Trophoblast cell (in vitro differentiated cells and primary cell): ENCODE measurements at places on chromosomes 1 and 21.

DNA sequence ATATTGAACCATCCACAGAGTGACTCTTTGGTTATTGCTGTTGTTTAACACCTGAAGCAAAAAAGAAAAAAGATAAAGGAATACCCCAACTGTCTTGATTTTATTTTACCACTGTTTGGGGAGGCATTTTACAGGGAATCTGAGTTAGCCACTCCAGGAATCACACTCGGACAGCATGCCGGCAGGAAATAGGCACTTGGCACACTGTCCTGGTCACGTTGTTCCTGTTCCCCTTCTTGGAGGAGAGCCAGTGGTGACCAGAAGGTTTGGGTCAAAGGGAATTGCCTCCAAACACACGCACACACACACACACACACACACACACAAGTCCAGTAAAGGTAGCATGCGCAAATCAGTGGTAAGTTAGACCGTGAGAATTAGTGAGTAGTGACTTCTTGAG, 13.8 kb downstream of the RGS4 start:
- DNase-seq: no peak
- no peaks in the 10 kb centered on the region for H3K36me3 ChIP-seq
- no peak overlapping the region for H3K27ac ChIP-seq
- no peaks in the 10 kb centered on the region for H3K4me1 ChIP-seq
- H3K4me3 ChIP-seq: no peak overlapping the region

DNA sequence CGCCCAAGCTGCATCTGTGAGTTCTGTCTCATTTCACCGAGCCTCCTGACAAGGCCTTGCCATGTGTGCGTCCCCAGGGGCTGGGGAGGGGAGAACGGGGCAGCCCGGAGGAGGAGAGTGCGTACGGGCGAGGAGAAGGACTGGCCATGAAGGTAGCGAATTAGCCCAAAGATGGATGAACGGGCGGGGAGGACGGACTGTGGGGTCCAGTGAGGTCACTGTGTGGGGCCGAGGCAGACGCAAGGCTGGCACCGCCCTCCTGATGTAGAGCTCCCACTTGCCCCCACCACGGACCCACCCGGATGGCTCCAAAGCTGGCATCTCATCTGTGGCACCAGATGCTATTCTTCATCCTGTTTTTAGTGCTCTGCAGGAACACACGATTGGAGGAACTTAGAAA, 330.4 kb downstream of the AJAP1 start:
- no peak overlapping the region for H3K27ac ChIP-seq
- H3K36me3 ChIP-seq: no peaks in the 10 kb centered on the region
- peaks cover 3% of the 10 kb centered on the region for H3K4me1 ChIP-seq
- H3K27me3 ChIP-seq: no peaks in the 10 kb centered on the region
- peak overlapping the region; percentile 45 for H3K4me3 ChIP-seq

- no peak overlapping the region for H3K4me3 ChIP-seq
- H3K27me3 ChIP-seq: no peaks in the 10 kb centered on the region
- no peak for DNase-seq
- no peaks in the 10 kb centered on the region for H3K4me1 ChIP-seq
- H3K27ac ChIP-seq: no peak overlapping the region
- no peaks in the 10 kb centered on the region for H3K36me3 ChIP-seq
Observed at GRCh38 chr1:78070758-78071157, 25.0 kb downstream of the GIPC2 start.

GRCh38 chr21:39737376-39738000, 7.5 kb upstream of the IGSF5 start:
- H3K4me3 ChIP-seq: no peak overlapping the region
- no peaks in the 10 kb centered on the region for H3K27me3 ChIP-seq
- H3K36me3 ChIP-seq: no peaks in the 10 kb centered on the region
- peaks cover 24% of the 10 kb centered on the region for H3K4me1 ChIP-seq

- H3K27me3 ChIP-seq: no peaks in the 10 kb centered on the region
- no peak for DNase-seq
Observed at GRCh38 chr1:51574796-51575195, 42.1 kb upstream of the OSBPL9 start.

- H3K4me1 ChIP-seq: no peaks in the 10 kb centered on the region
- no peaks in the 10 kb centered on the region for H3K27me3 ChIP-seq
- H3K27ac ChIP-seq: no peak overlapping the region
- no peak for DNase-seq
Observed at GRCh38 chr1:187692799-187693198, 864.0 kb downstream of the PLA2G4A start.

GRCh38 chr1:53334312-53334711, 6.4 kb upstream of the LRP8 start:
- H3K27ac ChIP-seq: no peak overlapping the region
- H3K4me1 ChIP-seq: no peaks in the 10 kb centered on the region
- H3K4me3 ChIP-seq: no peak overlapping the region
- DNase-seq: no peak
- H3K36me3 ChIP-seq: no peaks in the 10 kb centered on the region

- H3K27me3 ChIP-seq: no peaks in the 10 kb centered on the region
- no peak overlapping the region for H3K27ac ChIP-seq
- no peak overlapping the region for H3K4me3 ChIP-seq
- H3K4me1 ChIP-seq: peaks cover 4% of the 10 kb centered on the region
Observed at GRCh38 chr1:66354311-66355201, 179.4 kb upstream of the SGIP1 start.

DNA sequence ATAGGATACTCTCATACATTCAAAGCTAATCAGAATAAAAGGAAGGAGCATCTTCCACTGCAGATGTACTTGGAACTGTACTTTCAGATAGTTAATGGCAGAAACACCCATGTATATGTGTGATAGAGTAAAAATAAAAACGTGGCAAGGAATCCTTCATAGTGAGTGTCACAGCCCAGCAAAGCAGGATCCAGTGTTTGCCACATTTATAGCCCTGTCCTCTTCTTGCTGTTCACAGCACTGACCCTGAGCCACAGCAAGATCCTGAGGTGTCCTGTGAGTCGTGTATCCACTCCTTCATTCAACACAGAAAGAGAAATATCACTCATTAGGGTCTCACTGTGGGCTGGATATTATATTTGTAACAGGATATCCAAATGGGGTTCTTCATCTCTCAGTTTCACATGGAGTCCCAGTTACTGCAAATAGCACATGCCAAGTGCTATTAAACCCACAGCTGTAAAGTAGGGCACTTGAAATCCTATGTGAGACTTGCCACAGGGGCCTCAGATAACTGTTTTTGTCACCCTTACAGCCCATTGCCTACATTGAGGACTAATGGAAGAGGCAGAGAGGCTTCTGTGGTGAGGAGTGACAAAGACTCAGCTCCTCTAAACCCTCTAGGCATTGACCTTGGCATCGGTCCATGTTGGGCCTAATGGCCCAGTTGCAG, 41.3 kb downstream of the CYP2J2 start:
- H3K4me3 ChIP-seq: no peak overlapping the region
- H3K36me3 ChIP-seq: no peaks in the 10 kb centered on the region
- no peaks in the 10 kb centered on the region for H3K4me1 ChIP-seq
- H3K27ac ChIP-seq: no peak overlapping the region
- no peaks in the 10 kb centered on the region for H3K27me3 ChIP-seq
- no peak for DNase-seq

DNA sequence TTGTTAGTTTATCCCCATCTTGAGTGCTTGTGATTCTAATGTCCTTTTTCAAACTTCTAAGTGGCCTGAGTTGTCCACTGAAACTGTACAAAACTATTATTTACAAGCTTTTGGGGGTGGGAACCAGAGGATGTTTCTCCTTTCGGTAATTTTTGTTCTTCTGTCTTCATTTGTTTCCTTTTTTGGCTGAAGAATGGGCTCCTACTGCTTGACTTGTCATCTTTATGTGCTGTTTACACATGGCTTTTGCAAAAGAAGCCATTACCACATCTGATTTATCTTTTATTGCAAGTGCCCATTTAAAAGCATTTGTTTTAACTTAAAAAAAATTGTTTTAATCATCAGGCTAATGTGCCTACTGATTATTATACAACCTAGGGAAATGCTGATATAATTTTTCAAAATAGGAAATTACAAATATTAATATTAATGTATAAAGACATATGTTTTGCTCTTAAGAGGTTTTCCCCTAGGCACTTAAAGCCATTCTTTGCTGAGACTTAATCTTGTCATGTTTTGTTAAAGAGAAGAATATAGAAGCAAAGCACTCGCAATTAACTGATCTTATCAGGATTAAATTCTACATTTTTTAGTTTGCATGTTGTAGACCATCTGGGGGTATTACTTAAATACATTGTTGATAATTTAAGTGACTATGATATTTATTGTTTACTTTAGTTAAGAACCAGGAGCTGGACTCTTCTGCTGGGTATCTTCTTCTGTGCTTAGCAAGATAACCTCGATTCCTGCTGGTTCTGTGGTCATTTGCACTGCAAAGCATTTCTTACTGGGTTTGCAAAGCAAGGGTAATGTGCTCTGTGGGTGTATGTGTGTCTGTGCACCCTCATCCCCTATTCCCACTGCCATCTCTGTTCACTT, 40.1 kb downstream of the TMEM200B start:
- H3K27ac ChIP-seq: no peak overlapping the region
- no peak overlapping the region for H3K4me3 ChIP-seq
- no peaks in the 10 kb centered on the region for H3K4me1 ChIP-seq
- DNase-seq: no peak
- H3K36me3 ChIP-seq: no peaks in the 10 kb centered on the region

DNA sequence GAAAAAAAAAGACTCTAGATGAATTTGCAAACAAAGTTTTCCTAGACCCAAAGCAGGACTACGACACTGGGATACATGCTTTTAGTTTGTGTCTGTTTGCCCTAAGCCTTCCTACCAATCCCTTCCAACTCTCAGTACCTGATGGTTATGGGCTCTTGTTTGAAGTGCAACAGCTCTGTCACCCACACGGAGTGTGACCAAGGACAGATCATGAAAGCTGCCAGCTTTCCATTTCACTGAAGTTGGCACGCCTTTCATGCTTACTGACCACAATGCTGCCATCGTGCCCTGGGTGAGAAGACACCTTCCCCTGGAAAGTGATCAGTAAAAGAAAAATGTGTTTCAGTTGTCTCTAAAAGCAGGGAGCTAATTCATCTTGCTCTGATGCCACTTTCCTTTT, 312.5 kb upstream of the PTBP2 start:
- no peak overlapping the region for H3K27ac ChIP-seq
- no peaks in the 10 kb centered on the region for H3K36me3 ChIP-seq
- DNase-seq: no peak
- no peak overlapping the region for H3K4me3 ChIP-seq
- no peaks in the 10 kb centered on the region for H3K4me1 ChIP-seq

DNA sequence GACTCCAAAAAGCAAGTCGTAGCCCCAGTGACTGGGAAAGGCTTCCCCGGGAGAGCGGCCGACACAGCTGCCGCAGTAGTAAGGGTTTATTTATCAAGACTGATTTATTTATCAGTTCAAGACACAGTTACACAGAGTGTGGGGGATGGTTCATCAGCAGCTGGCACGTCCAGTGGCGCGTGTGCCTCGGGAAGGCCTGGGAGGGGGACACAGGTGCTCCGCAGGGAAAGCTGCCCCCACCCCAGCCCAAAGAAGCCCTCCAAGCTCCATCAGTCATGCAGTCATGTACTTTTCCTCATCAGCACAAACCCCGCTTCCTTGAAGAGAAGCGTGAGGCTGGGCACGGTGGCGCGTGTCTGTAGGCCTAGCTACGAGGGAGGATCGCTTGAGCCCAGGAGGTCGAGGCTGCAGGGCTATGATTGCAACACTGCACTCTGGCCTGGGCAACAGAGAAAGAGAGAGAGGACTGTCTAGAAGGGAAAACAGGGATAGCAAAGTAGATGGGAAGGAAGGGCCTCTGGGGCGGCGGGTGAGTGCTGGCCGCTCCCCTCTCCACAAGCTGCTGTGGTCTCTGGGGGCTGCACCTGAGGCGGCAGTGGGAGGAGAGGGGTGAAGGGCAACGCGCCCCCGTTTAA, 53.2 kb downstream of the PRKCZ start:
- no peak for DNase-seq
- H3K27ac ChIP-seq: peak overlapping the region; percentile 24
- no peak overlapping the region for H3K4me3 ChIP-seq
- H3K4me1 ChIP-seq: peaks cover 3% of the 10 kb centered on the region
- H3K36me3 ChIP-seq: peaks cover 24% of the 10 kb centered on the region

GRCh38 chr21:41037936-41038335, 130.0 kb upstream of the BACE2 start:
- H3K36me3 ChIP-seq: no peaks in the 10 kb centered on the region
- H3K4me3 ChIP-seq: no peak overlapping the region
- no peaks in the 10 kb centered on the region for H3K27me3 ChIP-seq
- DNase-seq: no peak

DNA sequence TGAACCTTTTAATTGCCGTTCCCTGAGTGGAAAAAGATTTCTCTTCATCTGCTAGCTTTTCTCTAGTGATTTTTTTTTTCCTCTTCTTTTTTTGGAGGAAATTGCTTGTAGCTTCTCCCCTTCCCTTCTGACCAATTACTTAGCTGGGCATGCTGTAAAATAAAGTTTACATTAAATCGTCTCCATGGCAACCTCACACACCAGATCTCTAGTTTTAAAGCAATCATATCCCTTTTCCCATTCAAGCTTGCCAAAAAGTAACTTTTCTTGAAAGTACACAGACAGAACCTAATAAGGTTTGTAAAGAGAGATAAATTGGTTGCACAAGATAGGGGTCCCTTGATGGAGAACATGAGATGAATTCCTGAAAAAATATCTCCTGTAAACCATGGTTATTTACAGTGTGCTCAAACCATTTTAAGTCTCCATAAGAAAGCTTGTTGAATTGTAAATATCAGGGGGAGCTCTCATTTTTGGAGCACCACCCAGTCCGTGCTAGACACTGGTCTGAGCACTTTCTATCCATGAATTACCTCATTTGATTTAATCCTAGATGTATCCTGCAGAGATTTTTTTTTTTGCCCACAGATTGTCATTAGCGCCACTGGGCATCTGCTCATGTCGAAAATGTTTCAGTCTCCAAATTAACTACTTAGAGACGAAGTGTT, 32.6 kb upstream of the HTR1D start:
- H3K4me1 ChIP-seq: no peaks in the 10 kb centered on the region
- H3K27ac ChIP-seq: no peak overlapping the region
- no peak for DNase-seq
- H3K4me3 ChIP-seq: no peak overlapping the region
- no peaks in the 10 kb centered on the region for H3K27me3 ChIP-seq

DNA sequence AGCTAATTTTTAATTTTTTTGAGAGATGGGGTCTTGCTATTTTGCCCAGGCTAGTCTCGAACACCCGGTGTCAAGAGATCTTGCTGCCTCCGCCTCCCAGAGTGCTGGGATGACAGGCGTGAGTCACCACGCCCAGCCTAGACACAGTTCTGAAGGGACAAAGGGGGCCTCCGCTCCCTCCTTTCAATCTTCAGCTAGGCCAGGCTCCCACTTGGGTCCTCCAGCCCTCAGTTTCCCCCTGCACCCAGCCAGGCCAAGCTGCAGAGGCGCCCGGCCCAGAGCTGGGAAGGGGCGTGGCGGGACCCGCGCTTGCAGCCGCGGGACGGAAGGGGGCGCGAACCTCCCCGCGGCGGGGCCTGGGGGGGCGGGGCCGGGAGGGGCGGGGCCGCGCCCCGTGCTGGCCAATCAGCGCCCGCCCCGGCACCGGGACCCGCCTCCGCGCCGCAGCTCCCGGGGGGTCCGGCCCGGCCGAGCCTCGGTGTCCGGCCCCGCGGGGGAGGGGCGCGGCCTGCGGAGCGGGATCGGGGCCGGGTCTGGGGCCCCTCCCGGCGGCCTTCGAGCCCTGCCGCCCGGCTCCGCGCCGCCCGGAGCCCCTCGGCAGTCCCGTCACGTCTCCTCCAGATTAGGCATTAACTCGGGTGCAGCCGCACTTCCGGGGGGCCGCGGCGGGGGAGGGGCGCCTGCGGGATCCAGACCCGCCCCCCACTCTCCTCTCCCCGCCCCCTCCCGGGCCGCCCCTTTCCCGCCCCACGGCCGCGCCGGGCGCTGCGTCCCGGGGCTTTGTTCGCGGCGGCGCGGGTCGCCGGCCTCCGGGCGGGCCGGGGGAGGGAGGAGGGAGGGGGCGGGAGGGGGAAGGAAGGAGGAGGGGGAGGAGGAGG, 559 bp upstream of the AGRN start:
- H3K4me1 ChIP-seq: peaks cover 30% of the 10 kb centered on the region
- H3K27ac ChIP-seq: peak overlapping the region; percentile 93
- peak overlapping the region; percentile 67 for H3K4me3 ChIP-seq
